ENCODE measurements at places on chromosomes 3 and 15.

GRCh38 chr15:86623236-86623635 is 543.6 kb downstream of the AGBL1 start:
- DNase-seq: no peak

DNA sequence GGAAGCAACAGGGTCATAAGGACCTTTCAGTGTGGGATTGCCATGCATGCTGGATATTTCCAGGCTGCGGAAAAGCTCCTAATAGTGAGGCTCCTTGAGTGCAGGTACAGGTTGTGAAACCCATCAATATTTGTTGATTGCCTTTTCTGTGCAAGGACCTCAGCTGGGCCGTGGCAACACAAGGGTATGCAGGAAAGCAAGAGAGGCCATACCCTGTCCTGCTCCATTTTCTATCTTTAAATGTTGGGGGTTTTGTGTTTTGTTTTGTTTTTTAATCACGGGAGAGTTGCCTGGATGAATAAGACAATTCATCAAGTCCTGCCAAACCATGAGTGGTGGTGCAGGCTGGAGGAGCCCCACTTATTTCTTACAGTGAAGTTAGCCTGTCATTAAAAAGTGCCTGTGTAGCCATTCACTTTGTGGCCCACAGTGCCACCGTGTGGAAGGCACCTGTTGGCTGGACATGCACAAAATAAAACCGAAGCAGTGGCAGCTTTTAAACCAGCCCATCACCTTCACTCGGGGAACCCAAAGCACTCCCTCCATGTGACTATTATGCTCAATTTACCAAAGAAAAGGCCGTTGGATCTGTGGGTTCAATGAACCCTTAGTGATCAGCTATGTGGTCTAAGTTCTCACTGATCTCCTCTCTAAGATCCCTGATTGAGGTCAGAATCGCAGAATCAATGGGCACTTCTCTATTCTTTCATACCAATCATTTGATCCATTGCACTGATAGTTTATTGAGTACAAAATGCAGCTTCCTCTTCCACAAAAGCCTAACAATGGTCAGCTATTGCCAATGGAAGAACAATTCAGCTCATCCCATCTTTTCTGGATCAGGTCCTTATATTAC is 42.2 kb downstream of the CLDN18 start:
- no peak for DNase-seq

DNA sequence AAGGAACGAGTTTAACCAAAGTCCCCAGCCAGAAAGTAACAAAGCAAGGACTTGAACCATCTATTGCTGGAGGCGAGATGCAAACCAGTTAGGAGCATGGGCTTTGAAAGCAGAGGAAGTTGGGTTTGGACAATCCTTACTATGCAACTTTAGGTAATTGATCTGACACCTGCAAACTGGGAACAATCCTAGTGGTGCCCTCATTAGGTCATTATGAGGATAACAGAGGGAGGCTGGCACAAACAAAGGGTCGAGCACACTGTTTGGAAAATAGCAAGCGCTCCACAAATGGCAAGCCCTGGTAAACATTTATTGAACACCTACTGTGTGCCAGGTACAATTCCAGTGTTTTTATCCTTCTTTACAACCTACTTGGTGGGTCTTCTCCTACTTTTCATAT is 45.6 kb downstream of the WNT5A start:
- DNase-seq: no peak

DNA sequence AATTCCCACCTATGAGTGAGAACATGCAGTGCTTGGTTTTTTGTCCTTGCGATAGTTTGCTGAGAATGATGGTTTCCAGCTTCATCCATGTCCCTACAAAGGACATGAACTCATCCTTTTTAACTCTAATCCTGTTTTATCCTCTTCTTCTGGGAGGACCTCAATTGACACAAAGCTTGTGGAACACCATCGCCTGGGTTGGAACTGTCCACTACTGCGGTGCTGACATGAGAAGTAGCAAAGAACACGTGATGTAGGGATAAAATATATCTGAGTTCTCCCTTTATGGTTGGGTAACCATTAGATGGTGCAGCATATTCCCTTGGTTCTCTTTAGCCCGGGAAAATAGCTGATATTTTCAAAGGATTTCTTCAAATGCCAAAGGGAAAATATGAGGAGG is 105.3 kb upstream of the TOPAZ1 start:
- DNase-seq: no peak

DNA sequence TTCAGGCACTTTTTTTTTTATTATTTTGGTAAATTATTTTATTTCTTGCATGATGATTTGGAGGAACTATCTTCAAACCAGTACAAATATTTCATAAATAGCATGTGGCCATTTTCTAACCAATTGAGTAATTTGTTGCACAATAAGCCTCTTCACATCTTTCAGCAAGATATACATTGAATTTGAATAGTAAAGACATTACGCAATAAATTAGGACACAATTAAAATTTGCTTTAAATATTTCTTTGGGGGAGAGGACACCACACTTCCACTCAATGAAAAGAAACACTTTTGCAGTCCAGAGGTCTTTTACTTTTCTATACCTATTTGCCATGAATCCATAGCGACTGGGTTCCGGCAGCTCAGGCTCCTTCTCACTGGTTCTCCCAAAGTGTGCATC is 762.6 kb upstream of the GOLIM4 start:
- no peak for DNase-seq

GRCh38 chr3:38473229-38473628 is 19.5 kb downstream of the ACVR2B start:
- DNase-seq: no peak

DNA sequence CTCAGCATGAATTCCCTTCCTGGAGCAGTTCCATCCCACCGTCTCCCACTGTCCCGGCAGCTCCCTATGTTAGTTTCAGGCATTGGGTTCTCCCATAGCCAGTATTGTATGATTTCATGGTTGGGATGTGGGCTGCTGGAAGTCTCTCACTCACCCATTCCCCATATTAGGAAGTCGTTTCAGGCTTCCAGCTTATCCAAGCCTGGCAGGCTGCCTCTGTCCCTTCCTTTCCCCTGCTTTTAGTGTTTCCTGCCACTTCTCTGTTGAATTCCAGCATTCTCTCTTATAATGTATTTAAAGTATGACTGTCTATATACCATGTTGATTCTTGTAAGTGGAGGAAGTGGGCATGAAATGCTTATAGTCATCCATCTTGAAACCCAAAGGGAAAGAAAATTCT is 309.7 kb upstream of the RBMS3 start:
- DNase-seq: no peak

- DNase-seq: no peak
Measured at GRCh38 chr15:70902107-70902506, 9.5 kb downstream of the LRRC49 start.

- DNase-seq: no peak
Measured at GRCh38 chr3:2819571-2819970, 290.6 kb downstream of the IL5RA start.

- DNase-seq: no peak
Measured at GRCh38 chr3:49016414-49017228, 1.8 kb downstream of the DALRD3 start.

DNA sequence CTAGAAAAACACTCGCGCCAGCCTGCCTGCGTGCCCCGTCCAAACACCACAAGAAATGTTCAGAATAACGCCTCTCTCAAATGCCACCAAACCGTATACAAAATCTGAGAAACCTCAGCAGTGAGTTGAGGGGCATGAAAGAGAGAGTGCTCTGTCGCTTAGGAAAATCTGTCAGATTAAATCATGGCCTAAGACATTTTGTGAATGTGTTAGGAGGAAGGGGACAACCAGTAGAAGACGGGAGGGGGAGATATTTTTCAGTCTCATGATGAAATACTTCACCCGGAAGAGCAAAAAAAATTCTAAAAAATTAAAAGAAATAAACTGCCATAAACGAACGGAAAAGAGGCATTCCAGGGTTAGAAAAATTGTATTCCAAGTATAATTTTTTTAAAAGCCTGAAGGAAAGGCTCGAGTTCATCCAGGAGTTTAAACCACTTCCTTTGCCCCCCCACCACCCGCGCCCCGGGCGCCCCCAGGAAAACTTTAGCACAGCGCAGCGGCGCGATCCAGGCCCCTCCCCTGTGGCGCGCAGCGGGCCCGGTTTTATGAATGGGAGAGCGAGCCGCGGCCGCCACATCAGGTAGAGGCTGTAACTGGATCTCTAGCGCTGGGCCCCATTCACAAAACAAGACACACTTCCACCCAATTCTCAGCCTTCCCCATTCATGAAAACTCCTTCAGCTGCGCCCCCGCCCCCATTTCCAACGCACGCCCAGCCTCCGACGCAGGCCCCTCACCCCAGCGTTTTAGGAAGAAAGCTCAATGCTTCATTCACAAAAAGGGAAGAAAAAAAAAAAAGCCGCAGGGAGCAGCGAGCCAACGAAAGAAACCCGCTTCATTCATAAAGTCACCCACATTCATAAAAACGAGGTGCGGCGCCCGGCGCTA is 1.4 kb downstream of the ETV5 start:
- DNase-seq: no peak

- no peak for DNase-seq
Measured at GRCh38 chr3:11565932-11566331, 77.8 kb downstream of the VGLL4 start.

GRCh38 chr3:52144034-52144795 is 10.0 kb downstream of the POC1A start:
- DNase-seq: peak; percentile 41

DNA sequence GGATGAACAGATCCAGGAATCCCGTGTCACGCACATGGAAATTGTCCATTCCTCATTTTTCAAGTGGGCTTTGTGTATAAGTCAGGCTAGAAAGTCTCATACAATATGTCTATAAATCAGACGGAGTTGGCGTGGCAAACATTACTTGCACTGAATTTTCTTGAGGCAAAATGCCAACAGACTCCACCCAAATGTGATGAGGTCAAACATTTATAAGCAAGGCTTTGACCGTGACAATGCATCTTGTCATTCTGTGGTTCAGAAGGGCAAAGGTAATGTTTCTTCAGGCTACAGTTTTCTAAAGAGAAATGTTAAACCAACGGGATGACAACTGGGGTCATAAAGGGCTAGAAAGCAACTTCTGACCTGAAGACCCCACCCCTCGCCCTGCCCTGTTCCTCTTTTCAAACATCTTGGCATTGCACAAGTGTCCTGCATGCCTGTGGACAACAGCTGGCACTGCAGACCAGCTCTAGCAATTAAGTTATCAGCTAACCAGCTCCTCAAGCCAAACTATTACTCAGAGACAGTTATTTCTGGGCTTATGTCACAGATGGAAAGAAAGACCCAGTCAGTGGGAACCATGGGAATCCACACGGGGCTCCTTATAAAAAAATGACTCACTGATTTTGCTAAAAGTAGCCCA is 36.5 kb upstream of the SPTBN5 start:
- DNase-seq: peak; percentile 78

GRCh38 chr3:184235381-184236032 is 6.1 kb downstream of the VWA5B2 start:
- DNase-seq: no peak

- DNase-seq: no peak
Measured at GRCh38 chr15:74200871-74201419, 1.6 kb downstream of the STRA6 start.

- DNase-seq: no peak
Measured at GRCh38 chr15:59169251-59169708, 37.4 kb upstream of the LDHAL6B start.

- DNase-seq: no peak
Measured at GRCh38 chr15:90174140-90174875, 26.8 kb upstream of the SEMA4B start.

DNA sequence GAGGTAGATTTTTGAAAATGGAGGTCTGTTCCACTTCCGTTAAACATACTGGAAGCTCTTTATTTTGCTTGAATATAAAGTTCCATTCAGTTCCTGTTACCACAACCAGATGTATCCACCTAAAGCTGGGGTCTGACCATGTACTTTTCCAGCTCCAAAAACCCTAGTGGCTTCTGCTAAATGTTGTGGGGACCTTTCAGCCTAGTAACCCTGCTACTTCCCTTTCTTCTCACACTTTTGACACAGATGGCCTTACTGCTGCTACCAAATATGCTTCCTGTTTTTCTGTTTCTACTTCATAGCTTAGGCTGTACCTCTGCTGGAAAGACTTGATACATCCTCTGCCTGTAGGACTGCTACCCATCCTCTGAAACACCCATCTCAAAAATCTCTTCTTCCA is 87.8 kb downstream of the COL6A6 start:
- no peak for DNase-seq

- no peak for DNase-seq
Measured at GRCh38 chr3:169750665-169751064, 14.2 kb downstream of the TERC start.

DNA sequence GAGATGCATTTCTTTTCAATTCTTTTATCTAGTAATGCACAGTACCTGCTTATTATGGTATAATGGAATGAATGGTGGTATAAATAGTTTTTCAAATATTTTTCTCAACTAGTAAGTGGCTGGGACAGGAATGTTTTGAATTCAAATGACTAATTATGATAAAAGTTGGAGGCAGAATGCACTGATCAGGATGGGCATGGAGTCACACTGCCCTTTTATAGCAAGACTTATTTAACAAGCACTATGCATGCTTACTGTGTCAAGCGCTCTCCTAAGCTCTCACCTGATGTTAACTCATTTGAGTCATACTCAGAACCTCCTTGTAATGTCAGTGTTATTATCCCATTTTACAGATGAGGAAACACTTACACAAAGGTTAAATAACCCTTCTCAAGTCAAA is 221.8 kb downstream of the FEZF2 start:
- peak; percentile 33 for DNase-seq

DNA sequence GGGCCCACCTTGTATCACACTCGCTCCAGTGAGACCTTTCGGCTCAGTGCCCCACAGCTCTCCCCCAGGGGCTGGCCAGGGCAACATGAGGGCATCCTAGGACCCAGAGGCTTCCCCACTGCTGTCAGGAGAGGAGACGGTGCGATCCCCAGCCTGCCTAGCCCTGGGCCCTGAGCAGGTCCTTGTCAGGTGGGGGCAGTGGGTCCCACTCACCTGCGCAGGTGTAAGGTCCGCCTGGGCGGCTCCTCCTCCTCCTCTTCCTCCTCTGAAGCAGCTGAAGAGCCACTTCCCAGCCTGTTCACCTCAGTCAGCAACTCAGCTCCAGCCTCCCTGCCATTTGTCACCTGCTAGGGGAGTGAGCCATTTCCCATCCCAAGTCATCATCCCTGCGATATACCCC is 9.6 kb downstream of the KIF7 start:
- DNase-seq: no peak

DNA sequence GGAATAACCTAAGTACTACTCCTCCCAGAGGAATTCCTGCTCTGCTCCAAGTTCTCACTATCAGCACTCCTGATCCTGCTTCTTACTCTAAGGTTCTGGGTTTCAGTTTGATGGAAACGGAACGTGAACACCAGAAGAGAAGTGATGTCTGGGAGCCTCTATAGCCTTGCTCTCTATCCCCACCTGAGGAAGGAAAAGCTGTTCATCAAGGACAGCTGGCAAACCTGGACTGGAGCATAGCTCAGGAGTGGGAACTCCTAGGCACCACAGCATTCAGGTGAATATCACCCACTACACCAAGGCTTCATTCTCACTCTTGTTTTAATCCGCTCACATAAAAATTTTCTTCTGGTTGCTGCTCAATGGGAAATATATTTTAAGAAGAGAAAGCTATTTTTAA is 13.0 kb upstream of the CADPS start:
- no peak for DNase-seq

All from AG04449 (cell line).